Small intestine (tissue), 16 donors: ENCODE measurements at places on chromosomes 5 and 9. TPM values are rescaled to one million over a fixed set of nuclear protein-coding genes. Genes with fewer than 3 reads are reported as not detected.

The LOX gene
- 8.5 TPM for polyA plus RNA-seq

The OR1L4 gene
- polyA plus RNA-seq, result not detected

GRCh38 chr5:126074538-126074937 is 348.7 kb upstream of the GRAMD2B start:
- no peak for DNase-seq

DNA sequence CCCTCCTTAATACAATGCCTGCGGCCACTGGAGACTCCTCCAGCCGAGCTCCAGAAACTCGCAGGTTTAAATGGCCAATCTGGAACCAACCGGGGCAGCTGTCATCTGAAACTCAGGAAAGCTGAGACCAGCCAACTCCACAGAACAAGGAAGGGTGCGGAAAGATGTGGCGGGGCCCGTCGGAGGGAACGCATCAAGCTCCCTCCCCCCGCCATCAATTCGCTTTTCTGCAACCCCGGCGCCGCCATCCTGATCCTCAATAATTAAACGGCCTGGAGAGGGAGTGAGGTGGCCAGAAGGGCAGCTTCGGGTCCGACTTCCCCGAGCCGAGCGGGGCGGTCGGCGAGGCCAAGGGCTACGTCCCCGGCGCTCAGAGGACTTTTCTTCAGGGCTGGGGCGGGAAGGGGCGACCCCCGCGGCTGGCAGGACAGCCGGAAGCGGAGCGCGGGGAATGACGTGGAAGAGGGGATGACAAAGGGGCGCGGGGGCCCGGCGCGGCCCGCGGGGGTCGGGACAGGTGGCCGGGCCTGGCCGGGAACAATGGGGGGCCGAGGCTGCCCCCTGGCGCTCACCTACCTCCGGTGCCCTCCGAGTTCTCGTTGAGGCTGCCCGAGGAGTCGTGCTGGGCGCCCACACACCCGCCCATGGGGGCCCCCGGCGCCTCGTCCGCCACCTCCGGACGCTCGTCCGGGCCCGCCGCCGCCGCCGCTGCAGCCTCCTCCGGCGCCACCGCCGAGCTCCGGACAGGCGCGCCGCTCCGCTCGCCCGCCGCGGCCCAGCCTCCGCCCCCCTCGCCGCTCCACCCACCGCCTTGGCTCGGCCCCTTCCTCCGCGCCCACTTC is at the start of gene UBTD2:
Gene UBTD2, minus strand, starts transcription at position 745 of the 842 bp plus-strand sequence. Its CDS starts 99 bp downstream, at position 646.
- peak; percentile 78 for DNase-seq

DNA sequence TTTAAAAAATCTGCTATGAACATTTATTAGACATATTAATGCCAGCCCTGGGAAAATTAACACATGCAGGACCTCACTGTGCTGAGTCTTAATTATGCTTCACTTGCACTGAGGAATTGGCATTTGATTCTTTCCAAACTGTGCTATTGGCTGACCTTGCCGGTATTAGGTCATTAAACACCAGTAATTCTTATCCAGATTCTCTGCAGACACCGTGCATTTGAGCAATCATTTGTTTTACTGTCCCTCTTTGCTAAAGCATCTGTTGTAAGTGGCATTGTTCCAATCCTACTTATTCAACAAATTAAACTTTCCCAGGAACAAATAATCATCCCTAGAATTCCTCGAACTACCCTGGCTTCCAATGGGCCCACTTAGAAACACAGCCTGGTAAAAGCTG is 145.0 kb downstream of the SLC12A2 start:
- no peak for DNase-seq

The TTC39B gene
- 6.9 TPM for polyA plus RNA-seq

DNA sequence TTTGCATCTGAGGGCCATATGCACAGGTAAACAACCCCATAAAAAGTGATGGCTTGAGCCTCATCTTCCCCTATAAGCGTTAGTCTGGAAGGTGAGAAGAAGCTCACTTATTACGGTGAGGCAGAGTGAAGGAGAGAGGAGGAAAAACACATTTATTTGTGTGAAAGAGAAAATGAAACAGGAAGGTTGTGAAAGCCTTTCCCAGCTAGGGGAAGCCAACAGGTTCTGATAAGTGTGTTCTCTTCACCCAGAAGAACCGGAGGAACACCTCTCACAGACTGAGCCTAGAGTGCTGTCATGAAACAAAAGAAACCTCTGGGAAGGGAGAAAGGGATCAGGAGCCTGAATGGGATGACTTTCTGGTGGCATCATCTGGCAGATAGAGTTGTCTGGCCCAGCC is 192.5 kb downstream of the PTTG1 start:
- no peak for DNase-seq
